Kidney epithelial cell (primary cell): ENCODE measurements at places on chromosomes 3 and 15.
A peak's percentile ranks its signal among the peaks of the same experiment; 100 is the strongest.

- no peak for DNase-seq
Measured at GRCh38 chr15:35182841-35183479, 97.9 kb upstream of the NANOGP8 start.

GRCh38 chr3:79253271-79253670, 514.5 kb downstream of the ROBO1 start:
- no peak for DNase-seq

DNA sequence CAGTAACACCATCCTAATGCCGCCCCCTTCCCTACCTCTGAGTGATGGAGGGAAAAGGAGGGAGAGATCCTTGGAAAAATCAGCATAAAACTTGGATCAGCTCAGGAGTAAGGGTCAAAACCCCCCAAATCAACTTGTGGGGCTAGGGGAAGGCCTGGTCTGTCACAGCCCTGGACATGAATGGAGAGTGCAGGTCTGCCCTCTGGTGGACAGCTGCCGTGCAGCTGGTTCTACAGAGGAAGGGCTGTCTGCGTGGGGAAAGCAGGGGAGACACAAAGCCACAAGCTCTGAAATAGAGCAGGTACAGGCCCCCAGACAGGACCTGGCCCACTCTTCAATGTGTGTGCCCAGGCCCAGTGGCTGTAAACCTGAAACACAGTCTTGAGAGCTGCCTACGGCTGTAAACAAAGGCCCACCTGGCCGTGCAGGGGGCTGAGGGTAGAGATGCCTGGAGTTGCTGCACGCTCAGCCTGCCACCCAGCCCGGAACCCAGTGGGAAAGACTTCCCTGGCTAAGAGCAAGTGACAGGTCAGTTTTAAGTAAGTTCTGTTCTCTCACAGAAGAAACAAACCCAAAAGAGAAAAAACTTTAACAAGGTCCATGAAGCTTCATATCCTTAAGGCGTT, 16.4 kb downstream of the CLK3 start:
- DNase-seq, result no peak

GRCh38 chr3:44862226-44862637, 520 bp downstream of the TMEM42 start:
- DNase-seq, result no peak

DNA sequence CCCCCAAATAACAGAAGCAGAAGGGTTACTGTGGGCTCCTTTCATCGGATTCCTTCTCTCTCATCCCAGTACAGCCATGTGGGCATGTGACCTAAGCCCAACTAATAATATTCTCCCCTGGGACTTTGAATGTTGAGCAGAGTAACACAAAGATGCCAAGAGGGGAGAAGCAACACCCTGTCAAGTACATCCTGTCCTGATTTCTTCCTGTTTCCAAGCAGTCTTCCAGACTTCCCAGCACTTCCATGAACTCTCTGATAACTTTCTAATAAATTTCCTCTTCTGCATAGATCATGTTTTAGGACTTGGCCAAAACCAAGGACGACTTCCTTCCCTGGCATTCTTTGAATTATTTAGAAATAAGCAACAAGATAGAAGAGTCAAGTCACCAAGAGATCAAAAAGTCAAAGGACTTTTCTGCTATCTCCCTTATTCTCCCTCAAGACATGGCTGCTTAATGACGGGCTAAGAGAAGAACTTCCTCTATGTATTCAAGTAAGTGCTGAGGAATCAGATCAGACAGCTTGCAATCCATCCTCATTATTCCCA, 37.9 kb downstream of the CRYGS start:
- DNase-seq, result no peak

DNA sequence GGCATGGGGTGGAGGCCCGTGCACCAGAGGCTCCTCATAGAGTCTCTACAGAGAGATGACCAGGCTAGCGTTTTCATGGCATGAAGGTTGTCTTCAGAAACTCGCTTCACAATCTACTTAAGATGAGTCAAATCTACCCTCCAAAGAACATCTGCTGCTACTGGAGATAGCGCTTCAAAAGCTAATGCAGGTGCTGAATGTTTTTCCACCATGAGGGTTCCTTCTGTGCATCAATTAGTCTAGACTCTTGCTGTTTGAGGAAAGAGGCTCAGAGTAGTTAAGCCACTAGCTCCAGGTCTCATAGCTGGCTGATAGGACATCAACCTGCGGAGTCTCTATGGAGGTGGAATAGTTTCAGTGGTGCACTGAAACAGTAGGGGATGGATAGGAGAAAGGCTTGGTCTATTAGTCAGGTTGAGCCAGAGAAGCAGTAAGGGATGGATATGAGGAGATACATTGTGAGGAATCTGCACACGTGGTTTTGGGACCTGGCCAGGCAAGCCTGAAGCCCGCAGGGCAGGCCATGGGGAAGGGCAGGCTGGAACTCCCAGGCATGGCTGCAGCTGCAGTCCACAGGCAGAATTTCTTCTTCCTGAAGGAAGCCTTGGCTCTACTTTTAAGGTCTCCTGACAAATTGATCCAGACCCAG, 117.5 kb downstream of the APBA2 start:
- DNase-seq, result no peak

DNA sequence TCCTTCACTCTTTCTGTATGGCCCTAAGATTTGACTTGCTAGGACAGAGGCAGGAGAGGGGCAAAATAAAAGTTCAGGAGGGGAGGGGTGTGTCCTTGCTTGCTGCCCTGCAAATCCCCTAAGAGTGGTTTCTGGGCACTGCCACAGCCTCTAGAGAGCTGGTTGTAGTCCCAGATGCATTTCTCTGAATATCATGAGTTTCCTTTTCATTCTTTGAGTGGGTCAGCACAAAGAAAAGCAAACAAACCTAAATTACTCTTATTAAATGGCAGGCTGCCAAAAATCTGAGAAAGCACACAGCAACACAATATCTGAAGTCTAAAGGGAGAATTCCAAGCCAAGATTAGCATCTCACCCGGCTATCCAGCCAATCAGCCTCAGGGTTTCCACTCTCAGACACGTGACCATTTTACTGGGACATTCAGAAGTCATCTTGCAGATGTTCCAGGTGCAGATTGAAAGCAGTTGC, 919.3 kb downstream of the TUSC7 start:
- DNase-seq, result no peak

- DNase-seq, result no peak
Measured at GRCh38 chr3:15766406-15766805, 31.4 kb downstream of the ANKRD28 start.

- no peak for DNase-seq
Measured at GRCh38 chr3:39166134-39166710, 12.8 kb upstream of the CSRNP1 start.

- no peak for DNase-seq
Measured at GRCh38 chr3:46504789-46505188, 7.0 kb downstream of the RTP3 start.

DNA sequence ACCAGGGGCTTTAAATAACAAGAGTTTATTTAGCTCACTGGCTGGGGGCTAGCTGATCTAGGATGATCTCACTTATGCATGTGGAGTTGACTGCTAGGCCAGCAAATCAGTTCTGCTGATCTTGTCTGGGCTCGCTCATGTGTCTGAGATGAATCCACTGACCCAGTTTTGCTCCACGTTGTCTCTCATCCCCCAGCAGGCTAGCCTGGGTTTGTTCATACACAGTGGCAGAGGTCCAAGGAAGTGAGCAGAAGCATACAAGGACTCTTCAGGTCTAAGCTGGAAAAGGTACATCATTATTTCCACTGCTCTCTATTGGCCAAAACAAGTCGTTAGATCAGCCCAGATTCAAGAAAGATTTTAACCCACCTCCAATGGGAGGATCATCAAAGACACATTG, 238.0 kb downstream of the PLCL2 start:
- DNase-seq, result no peak

DNA sequence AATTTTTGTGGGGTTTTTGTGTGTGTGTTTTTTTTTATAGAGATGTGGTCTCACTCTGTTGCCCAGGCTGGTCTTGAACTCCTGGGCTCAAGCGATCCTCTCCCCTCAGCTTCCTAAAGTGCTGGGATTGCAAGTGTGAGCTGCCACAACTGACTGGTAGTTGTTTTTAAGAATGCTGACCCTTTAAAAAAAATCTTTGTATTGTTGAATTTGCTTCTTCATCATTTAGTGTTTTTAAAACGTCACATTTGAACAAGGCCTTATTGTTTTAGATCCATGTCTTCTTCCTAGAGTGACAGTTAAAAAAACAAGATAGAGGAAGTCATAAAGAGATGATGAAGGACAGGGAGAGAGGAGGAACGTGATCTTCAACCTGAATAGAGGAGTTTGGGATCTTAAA, 24.1 kb downstream of the GJD2 start:
- no peak for DNase-seq

DNA sequence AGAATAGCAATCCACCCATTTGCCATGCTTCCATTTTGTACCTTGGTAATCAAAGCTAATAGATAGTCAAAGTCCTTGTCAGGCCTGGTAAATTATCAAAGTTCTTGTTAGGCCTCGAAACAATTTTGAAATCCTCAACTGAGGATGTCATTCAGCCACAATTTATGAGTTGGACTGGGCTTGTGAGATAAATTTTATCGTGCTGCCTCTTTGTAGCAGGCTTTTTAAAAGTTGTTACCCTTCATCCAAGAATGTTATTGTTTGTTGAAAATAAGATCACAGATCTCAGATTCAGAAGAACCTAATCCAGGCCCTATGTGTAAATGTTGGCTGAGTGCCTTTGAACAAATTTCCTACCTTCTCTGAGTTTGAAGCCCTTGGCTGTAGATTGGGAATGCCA, 143.3 kb upstream of the PROK2 start:
- no peak for DNase-seq

DNA sequence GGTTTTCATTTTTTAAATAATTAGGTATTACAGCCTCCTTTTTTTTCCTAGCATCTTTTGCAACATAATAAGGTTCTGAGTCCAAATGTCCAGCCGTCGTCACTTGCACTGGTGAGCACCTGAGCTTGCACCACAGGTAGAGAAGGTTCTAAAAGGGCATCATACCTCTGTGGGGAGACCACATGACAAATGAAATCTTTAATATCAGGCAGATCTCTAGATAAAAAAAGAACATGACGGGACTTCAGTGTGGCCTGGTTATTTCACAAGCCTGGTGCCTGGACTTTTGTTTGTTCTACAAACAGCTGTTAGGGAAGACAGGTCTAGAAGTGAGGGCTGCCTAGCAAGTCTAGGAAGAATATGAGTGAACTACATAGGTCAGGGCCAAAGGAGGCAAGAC, 3.6 kb downstream of the ZBED2 start:
- DNase-seq, result no peak

GRCh38 chr15:96807361-96807760, 476.9 kb downstream of the NR2F2 start:
- peak; percentile 12 for DNase-seq

DNA sequence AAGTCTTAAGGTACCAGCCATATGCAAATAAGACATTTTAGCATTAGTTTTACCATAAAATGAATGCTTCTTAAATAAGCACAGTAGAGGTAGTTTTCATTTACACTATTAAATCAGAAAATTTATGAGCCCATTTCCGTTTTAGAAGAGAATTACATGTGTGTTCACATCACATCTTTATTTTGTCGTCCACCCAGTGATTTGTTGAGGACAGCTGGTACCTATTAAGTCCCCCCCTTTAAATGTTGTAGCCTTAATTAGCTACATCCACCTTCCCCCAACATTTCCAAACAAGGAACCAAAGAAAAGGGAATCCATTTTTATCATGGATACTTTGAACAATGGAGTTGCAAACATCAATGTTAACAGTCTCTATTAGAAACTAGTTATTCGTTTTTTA, 6.8 kb downstream of the IL17RD start:
- DNase-seq, result no peak

GRCh38 chr15:43292375-43293078, 25.8 kb upstream of the TGM5 start:
- DNase-seq, result no peak

GRCh38 chr3:157443905-157444796, 7.5 kb downstream of the PTX3 start:
- no peak for DNase-seq

GRCh38 chr3:149004622-149005021, 13.3 kb downstream of the GYG1 start:
- peak; percentile 60 for DNase-seq

DNA sequence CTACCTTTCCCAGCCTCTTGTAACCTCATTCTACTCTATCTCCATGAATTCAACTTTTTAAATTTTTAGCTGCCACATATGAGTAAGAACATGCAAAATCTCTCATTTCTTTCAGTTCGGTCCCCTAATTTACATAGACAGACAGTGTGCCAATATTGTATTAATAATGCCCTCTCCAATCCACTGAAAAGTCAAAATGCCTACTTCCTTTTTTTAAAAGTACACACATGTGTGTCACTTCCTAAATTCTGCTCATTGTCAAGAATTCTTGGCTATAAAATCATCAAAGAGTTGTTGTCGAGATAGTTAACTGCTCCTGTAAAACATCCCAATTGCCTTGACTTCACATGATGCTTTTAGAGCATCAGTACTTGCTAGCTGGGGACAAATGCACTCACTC, 84.2 kb upstream of the IL12A start:
- no peak for DNase-seq

GRCh38 chr3:36596419-36596818, 167.9 kb downstream of the DCLK3 start:
- no peak for DNase-seq

DNA sequence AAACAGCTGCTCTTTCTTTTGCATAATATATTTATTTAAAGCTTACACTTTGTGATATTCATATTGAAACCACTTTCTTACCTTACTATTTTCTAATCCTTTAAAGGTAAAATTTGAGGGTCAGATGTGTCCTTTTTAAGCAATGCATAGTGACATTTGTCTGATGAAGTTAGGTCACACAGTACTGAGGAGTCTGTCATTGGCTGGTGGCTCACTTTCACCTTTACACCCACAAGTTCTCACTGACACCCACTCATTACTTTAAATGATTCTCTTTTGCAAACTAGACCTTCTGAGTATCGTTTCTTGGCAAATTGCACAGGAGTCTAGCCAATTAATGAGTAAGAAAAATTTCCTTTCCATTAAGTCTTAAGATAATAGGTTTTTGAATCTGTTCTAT, 758.3 kb upstream of the ARPP21 start:
- no peak for DNase-seq

- DNase-seq, result peak; percentile 71
Measured at GRCh38 chr15:44087578-44088465, 107.2 kb downstream of the FRMD5 start.

DNA sequence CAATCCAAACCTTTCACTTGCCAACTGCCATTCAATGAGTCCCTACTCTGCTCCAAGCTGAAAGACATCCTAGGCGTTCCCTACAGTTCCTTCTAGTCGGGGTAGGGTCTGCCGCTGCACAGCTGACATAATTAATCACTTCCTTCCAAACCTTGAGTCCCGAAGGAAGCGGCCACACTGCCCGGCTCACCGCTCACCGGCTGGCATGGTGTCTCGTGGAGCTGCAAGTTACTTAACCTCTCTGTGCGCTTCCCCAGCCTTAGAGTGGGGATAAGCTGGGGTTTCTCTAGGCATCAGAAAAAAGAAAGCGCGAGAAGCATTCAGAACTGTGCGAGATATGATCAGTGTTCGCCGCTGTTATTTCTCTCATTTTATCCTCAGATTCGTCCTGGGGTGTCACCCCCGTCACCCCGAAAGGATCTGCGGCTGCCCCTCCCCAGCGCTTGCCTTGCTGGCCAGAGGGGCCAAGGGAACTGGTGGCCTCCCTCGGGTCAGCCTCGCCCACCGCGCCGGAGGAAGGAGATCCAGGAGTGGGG, 748 bp downstream of the MRPS25 start:
- DNase-seq, result no peak
